ENCODE measurements at places on chromosomes 4 and X. TPM values are rescaled to one million over a fixed set of nuclear protein-coding genes. Genes with fewer than 3 reads are reported as not detected.

Gene TBX22
- total RNA-seq = not detected

Gene RAI2
- 15.5 TPM for total RNA-seq

Gene TCEAL7
- 2.0 TPM for total RNA-seq

Gene UGT2B10
- not detected for total RNA-seq

Gene DMRTC1
- not detected for total RNA-seq

Gene P2RY10
- 1.9 TPM for total RNA-seq

Gene FHIP1A
- total RNA-seq = 4.7 TPM

Gene MAMLD1
- total RNA-seq = 4.5 TPM

Gene TMEM35A
- total RNA-seq = 0.19 TPM

Gene EIF4E
- total RNA-seq = 81.8 TPM

Gene KLHL4
- 3.3 TPM for total RNA-seq

Gene PRRG3
- total RNA-seq = 1.3 TPM

Gene ALPK1
- total RNA-seq = 20.5 TPM

Gene XG
- total RNA-seq = not detected

Gene H2BW2
- total RNA-seq = not detected

Gene CD40LG
- 0.36 TPM for total RNA-seq

Gene TAF1
- 74.2 TPM for total RNA-seq

Gene NLRP2B
- total RNA-seq = not detected

Gene TMPRSS11A
- not detected for total RNA-seq

Gene LRP2BP
- 1.2 TPM for total RNA-seq

Gene CCNA2
- 5.5 TPM for total RNA-seq

Gene PRSS12
- total RNA-seq = 0.24 TPM

Gene TMEM33
- 46.4 TPM for total RNA-seq

Gene FGF5
- not detected for total RNA-seq

Gene F8A2
- not detected for total RNA-seq

Gene SSX4B
- total RNA-seq = not detected

Gene SOWAHB
- not detected for total RNA-seq

Gene CORIN
- not detected for total RNA-seq

Gene CSAG3
- total RNA-seq = not detected

Gene AKAP14
- not detected for total RNA-seq

Gene SULT1E1
- not detected for total RNA-seq

Gene MAGEC2
- total RNA-seq = not detected

Gene TMEM47
- total RNA-seq = 24.5 TPM
